ENCODE measurements at places on chromosomes 13 and 19.

- no peak for DNase-seq
These were observed 98.9 kb upstream of the SGCG start for GRCh38 chr13:23081901-23082300.

- no peak for DNase-seq
These were observed 14.9 kb downstream of the KLHL26 start for GRCh38 chr19:18651733-18652132.

- no peak for DNase-seq
These were observed 199.8 kb downstream of the DNAJC15 start for GRCh38 chr13:43223216-43223615.

- no peak for DNase-seq
These were observed 394.4 kb downstream of the SPRY2 start for GRCh38 chr13:79946556-79946955.

DNA sequence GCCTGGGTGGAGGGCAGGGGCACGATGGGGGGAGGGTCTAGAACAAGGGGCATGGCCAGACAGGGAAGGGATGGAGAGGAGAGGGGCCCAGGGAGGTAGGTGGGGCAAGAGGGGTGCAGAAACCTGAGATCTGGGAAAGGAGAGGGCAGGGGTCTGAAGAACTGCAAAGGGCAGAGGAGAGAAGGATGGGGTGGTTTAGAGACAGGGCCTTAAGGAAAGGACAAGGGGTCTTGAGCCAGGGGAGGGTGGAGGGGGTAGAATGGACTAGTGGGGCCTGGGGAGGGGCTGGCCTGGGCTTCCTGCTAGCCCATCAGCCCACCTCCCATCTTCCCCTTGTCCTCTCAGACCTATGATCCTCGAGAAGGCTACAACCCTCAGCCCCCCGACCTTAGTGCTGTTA is 72.5 kb downstream of the RYR1 start:
- no peak for DNase-seq

- DNase-seq, result no peak
These were observed 3.9 kb downstream of the SLC25A41 start for GRCh38 chr19:6429419-6430221.

- DNase-seq, result no peak
These were observed 7.9 kb upstream of the ARHGAP33 start for GRCh38 chr19:35767288-35768081.

- no peak for DNase-seq
These were observed 13.1 kb downstream of the ATP8A2 start for GRCh38 chr13:25384758-25385410.

- DNase-seq, result no peak
These were observed 63.4 kb downstream of the EFNB2 start for GRCh38 chr13:106471957-106472543.

GRCh38 chr13:41311406-41312175 is 524 bp downstream of the NAA16 start:
- peak; percentile 34 for DNase-seq

GRCh38 chr13:51684076-51684475 is 99.8 kb downstream of the WDFY2 start:
- no peak for DNase-seq

GRCh38 chr19:49844138-49845095 is 6.5 kb upstream of the PTOV1 start:
- DNase-seq, result peak; percentile 54

DNA sequence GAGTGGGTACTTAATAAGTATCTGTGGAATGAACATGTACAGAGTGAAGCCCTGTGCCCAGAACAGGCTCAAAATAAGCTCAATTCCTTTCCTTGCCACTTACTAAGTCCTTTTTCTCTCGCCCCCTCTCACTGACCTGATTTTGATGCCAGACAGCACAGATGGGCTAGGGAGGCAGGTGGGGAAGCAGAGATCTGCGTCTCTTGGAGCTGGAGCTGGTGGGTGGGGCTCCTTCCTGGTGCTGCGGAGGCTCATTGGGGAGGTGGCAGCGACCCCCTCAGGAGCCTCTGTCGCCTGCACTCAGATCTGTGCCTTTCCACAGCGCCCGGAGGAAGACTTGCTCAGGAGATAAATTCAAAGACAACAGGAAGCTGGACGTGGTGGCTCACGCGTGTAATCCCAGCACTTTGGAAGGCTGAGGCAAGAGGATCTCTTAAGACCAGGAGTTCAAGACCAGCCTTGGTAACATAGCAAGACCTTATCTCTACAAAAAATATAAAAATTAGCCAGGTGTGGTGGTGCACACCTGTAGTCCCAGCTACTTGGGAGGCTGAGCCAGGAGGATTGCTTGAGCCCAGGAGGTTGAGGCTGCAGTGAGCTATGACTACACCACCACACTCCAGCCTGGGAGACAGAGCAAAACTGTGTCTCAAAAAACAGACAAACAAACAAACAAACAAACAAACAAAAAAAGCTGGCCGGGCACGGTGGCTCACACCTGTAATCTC is 14.6 kb downstream of the AKT2 start:
- no peak for DNase-seq

- DNase-seq, result no peak
These were observed 14.6 kb downstream of the CBARP start for GRCh38 chr19:1223018-1223855.

GRCh38 chr13:64239372-64239771 is 2823.7 kb upstream of the PCDH20 start:
- DNase-seq, result no peak

DNA sequence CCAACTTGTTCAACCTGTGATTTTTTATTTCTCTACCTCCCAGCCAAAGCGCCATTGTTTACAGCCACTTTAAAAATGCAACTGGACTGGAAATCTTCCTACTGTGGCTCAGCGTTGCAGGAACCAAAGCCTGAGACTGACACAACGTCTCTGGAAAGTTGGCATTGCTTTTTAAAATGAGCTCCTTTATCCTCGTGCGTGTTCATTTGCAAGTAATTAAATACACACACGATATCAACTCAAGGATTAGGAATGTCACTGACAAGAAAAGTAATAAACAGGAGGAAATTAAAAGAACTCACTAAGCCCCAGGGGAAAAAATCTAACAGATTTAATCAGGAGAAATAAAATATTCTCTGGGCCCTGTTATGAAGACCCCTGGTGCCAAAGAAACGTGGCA is 184.6 kb upstream of the IRS2 start:
- no peak for DNase-seq

DNA sequence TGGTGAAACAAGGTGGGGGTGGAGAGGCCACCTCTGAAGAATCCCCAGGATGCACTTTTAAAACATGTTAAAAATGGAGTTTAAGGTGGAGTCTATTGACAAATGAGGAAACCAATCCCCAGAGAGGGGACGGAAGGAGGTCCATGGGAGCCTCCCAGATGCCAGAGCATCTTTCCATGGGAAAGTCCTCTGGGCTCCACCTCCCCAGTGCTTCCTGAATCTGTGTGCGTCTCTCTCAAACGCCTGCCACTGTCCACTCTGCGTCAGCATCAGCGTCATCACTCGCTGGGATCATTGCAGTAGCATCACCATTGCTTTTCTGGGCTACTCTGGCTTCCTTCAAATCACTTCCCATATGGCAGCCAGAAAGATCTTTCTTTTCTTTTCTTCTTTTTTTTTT is 6.2 kb downstream of the GPR4 start:
- no peak for DNase-seq

- DNase-seq, result no peak
These were observed 189.0 kb downstream of the LMO7 start for GRCh38 chr13:75825161-75825560.

DNA sequence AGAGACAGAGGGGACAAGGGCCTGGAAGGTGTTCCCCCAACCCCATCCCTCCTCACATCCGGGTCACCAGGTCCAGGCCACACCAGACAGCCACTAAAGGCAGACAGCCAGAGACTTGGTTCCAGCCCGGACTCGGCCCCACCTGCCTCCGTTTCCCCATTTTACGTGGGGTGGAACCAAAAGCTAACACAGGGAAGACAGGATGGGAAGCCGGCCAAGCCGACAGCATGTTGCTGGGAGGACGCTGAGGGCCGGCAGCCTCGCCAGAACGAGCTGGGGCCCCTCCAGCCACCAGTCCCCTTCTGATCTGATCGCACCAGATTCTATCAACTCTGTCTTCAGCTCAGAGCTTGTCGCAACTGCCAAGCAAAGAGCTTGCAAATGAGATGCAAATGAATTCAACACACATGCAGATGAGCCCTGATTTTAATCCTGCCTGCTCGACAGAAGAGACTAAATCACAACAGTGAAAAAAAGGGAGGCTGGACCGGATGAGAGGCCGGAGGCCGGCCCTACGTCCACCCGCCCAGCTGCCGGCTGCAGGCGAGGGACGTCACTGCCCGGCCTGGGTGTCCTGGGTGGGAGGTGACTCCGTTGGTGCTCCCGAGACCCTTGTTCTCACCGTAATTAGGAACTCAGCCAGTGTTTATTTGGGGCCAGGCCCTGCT is 17.5 kb upstream of the SHC2 start:
- DNase-seq, result no peak

DNA sequence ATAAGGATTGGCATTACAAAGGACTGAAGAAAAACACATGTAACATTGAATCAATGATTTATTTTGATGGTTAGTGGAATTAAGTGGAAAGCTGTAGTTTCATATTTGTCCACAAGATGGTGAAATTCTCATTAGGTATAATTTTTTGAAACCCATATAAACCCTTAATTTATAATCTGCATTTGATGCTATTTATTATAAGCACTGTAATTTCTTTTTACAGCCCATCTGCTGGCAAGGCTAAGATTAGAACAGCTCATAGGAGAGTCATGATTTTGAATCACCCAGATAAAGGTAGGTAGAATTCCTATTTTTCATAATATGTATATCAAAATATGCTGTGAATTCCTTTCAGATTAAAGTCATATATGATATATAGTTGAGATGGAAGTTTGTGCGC is 62.2 kb downstream of the DNAJC15 start:
- peak; percentile 45 for DNase-seq

- DNase-seq, result peak; percentile 33
These were observed at the start of gene USP12 for GRCh38 chr13:27171244-27171826. USP12 (minus strand) TSS chr13:27171811; CDS start chr13:27171639, 172 bp downstream.

DNA sequence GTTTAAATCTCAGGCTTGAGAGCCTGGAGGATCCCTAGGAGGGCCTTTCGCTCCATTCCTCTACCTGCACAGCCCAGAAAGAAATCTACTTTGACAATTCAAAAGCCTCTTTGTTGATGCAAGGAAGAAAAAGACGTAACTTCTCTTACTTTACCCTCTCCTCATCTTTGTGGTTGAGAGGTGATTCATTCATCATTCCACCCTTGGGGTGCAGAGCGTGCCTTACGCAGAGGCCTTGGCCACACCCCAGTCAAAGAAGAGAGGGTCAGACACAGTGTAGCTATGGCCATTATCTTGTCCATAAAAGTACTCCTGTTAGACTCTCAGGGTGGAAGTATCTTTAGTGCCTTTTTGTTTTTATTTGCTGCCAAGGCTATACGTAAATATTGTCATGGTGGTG is 184.0 kb downstream of the IRS2 start:
- DNase-seq, result no peak

GRCh38 chr13:29914581-29914980 is 64.2 kb upstream of the UBL3 start:
- peak; percentile 76 for DNase-seq

DNA sequence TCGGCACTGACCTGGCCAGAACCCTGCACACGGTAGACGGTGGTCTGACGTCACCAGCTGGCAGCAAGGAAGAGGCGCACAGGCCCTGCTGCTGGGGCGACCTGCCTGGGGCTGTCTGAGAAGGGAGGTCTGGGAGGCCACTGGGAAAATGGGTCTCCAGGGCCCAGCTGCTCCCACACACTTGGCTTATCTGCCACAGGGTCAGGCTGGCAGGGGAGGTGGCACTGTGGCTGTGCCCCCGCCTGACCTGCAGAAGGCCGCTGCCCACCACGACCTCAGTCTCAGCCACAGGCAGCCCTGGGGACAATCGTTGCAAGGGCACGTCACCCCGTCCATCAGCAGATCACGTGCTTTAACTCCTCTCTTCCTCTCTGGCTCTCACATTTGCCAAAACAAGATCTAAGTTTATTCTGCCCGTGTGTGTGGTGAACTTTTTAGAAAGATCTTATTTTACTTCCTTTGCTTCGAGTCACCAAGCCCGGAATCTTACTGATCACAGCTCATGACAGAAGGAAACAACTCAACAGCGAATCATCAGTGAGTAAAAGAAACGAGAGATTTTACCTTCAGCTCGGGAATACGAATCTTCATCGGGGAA is 45.2 kb upstream of the RANBP3 start:
- no peak for DNase-seq

- peak; percentile 53 for DNase-seq
These were observed 845.3 kb downstream of the DIAPH3 start for GRCh38 chr13:59318320-59318930.

DNA sequence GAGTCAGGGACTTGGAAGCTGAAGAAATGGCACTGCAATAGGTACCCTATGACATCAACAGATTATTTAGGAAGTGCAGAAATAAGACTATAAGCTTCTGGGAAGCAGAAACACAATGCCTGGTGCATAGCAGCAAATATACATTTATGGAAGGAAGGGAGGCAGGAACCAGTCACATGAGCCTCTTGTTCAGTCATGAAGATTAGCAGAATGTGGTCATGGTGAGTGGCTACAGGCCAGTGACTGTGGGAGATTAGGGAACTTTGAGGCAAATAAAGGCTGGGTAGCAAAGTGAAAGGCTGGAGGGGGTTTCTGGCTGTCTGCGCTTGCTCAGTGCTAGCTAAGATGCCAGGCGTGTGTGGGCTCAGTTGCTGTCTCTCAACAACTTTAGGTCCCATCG is 96.3 kb downstream of the EPSTI1 start:
- peak; percentile 65 for DNase-seq

- no peak for DNase-seq
These were observed 82.7 kb downstream of the SLC10A2 start for GRCh38 chr13:102983496-102983895.

DNA sequence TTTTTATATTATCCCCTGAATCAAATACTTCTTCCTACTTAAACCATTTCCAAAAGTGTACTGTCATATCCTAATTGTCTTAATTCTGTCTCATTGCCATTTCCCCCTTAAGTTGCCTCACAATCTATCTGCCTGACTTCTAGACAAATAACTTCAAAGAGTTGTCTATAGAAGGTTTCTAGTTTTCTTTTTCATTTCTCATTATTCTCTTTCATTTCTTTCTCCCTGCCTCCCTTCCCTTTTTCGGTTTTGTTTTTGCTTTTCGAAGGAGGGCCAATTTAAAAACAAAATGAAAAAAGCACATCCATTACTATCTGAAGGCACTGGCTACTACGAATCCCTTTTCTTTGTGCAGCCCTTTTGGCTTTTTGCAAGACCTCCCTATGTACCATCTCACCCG is 367.2 kb downstream of the DNAJC15 start:
- no peak for DNase-seq

Data from inflammatory macrophage (primary cell).